ENCODE measurements at places on chromosomes 3 and 15. TPM values are rescaled to one million over a fixed set of nuclear protein-coding genes. Genes with fewer than 3 reads are reported as not detected.

Gene DAZL
- 0.07 TPM for total RNA-seq

Gene CHRM5
- total RNA-seq, result not detected

Gene PRSS50
- not detected for total RNA-seq

Gene SLC24A5
- total RNA-seq, result not detected

Gene THRB
- total RNA-seq, result not detected

Gene KCNAB1
- total RNA-seq, result not detected

Gene SMCO1
- total RNA-seq, result not detected

Gene IMPG2
- total RNA-seq, result 0.05 TPM

Gene NCBP2
- 101 TPM for total RNA-seq

Gene CCDC54
- not detected for total RNA-seq

Gene RBP2
- total RNA-seq, result not detected

Gene PLA2G4D
- total RNA-seq, result not detected

Gene GOLGA8G
- total RNA-seq, result not detected

Gene EIF4E3
- total RNA-seq, result 20.3 TPM

Gene RARRES1
- total RNA-seq, result not detected

Gene WDR93
- total RNA-seq, result not detected

Gene SLC25A20
- total RNA-seq, result 15.6 TPM

Gene CTXN2
- 0.07 TPM for total RNA-seq

Gene LTF
- not detected for total RNA-seq

Gene GPR176
- total RNA-seq, result 0.14 TPM

Gene WDR76
- 80.4 TPM for total RNA-seq

Gene GRM7
- not detected for total RNA-seq

Gene GPR156
- not detected for total RNA-seq

Gene PTPN9
- total RNA-seq, result 23.6 TPM

Gene CLDN16
- not detected for total RNA-seq

Gene HRG
- total RNA-seq, result not detected

Gene CASR
- total RNA-seq, result not detected

Gene CLCN2
- 8.3 TPM for total RNA-seq

Gene CFAP100
- total RNA-seq, result not detected

Gene CSTA
- not detected for total RNA-seq

Gene IL16
- total RNA-seq, result 97.2 TPM

Gene ATG3
- total RNA-seq, result 69.1 TPM
